Stimulated activated CD4-positive, alpha-beta T cell treated with anti-CD3 and anti-CD28 coated beads, TNF-alpha, amount 100 ng/mL, for 24 hours (primary cell): ENCODE measurements at places on chromosomes 16 and 17.

GRCh38 chr16:70588565-70588964 lies 57.8 kb upstream of the IL34 start:
- DNase-seq, result no peak

DNA sequence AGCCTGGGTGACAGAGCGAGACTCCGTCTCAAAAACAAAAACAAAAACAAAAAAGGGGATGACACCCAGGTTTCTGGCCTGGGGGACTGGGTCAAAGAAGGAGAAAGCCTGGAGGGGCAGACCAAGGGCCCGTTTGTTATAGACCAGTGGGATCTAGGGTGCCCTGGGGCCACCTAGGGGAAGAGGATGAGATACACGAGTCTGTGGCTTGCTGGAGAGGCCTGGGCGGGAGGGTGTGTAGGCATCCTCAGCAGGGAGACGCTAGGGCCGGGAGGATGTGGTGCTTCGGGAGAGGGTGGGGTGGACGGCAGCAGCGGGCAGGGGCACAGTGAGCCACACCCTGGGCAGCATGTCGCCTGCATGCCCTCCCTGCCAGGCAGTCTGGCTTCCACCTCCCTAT lies 17.1 kb upstream of the CRK start:
- DNase-seq, result no peak

- peak; percentile 88 for DNase-seq
These were observed at the start of gene NCBP3 for GRCh38 chr17:3845621-3846436. Gene NCBP3, minus strand, starts transcription at chr17:3846246. Its CDS starts 23 bp downstream, at chr17:3846223.

DNA sequence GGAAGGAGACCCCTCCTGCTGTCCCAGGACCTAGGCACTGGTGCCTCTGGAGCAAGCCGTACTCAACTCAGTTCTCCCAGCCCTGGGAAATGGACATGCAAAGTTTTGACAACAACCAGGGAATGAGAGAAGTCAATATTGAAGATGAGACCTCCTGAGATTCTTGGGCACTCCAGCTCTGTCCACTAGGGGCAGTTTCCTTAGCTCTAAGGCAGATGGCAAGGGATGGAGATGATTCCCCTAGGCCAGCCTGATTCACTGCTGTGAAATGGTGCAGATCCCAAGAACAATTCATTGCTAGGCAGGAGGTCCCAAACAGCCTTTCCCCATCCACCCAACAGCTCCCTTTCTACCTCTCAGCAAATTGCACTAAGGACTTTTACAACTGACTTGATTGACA lies 20.5 kb upstream of the SDR42E2 start:
- DNase-seq, result no peak
